Activated gamma-delta T cell (primary cell): ENCODE measurements at places on chromosomes 7 and 10.

GRCh38 chr7:154804449-154804848 lies 198.5 kb downstream of the PAXIP1 start:
- DNase-seq = no peak

DNA sequence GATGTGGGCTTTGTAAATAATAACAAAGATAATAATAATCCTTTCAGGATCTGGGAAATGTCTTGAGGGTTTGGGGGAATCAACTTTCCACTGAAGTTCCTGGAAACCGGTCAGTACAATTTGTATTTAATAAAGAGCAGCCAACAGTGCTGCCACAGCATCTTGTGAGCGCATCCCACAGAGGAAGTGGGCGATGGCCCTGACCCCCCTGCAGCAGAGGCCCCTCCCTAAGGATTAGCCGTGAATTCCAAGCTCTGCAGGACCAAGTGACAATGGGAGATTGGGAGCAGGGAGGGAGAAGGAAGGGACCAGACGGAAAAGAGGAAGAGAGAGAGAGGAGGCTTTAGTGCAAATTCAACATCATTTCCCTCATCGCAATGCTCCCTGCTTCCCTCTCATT lies 349.2 kb downstream of the RNLS start:
- DNase-seq = no peak

DNA sequence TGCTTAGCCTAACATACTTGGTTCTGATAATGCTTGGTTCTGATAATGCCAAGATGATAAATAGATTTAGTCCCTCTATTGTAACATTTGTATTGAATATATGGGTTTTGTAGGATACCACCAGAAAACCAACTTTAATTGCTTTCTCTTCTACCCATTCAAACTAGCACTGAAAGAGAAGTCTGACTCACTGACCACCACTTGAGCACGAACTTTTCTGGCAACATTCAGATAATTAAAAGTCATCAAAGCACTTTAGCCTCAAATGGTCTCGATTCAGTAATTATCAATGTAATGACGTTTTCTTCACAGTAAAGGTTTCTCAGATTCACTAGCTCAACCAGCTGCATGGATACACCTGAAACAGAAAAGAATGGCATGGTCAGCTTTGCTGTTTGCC lies 63.0 kb downstream of the HDAC9 start:
- DNase-seq = no peak

DNA sequence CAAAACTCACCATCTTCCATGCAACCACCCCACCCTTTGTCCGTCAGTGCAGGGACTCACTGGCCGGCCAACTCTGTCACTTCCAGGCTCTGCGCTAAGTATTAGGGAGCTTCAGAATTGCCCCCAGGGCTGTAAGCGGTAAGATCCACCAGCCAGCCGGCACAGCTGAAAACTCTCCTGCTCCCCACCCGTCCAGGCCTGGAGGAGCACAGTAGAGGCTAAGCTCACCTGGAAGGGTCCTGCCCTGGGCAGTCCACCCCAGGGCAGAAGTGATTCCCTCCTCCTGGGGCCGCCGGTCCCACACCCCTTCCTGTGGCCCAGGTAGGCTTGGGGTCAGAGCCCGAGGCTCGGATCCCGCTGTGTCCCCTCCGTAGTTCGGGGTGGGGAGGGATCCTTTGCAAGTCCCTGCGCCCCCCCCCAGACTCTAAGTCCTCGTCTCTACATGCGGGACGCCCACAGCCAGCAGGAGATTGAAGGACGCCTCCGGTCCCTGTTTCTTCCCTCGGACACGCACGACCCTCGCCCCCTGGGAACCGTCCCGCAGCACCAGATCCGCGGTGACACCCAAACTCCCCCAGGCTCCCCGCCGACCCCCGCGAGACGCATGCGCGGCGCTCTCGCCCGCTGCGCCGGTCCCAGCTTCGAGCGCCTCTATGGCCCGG lies 138.9 kb downstream of the ARHGAP22 start:
- DNase-seq = no peak

DNA sequence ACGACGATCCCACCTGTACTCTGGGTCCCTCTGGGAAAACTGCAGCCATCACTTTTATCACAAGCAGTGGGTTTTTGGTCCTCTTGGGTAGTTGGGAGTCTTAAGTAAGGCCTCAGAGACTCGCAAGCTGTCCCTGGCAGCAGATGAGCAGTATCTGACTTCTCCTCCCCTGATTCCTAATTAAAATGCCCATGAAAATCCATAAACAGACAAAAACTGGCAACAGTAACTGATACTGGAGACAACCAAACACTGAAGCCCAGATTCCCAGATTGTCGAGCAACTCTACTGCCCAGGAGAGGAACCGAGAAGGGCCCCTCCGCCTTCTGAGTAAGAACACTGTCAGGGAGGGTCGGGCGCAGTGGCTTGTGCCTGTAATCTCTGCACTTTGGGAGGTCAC lies 333.8 kb downstream of the CALN1 start:
- no peak for DNase-seq

GRCh38 chr7:1859266-1860035 lies 189.4 kb downstream of the ELFN1 start:
- no peak for DNase-seq

- DNase-seq = no peak
Measured at GRCh38 chr7:133512560-133512959, 259.7 kb downstream of the EXOC4 start.

DNA sequence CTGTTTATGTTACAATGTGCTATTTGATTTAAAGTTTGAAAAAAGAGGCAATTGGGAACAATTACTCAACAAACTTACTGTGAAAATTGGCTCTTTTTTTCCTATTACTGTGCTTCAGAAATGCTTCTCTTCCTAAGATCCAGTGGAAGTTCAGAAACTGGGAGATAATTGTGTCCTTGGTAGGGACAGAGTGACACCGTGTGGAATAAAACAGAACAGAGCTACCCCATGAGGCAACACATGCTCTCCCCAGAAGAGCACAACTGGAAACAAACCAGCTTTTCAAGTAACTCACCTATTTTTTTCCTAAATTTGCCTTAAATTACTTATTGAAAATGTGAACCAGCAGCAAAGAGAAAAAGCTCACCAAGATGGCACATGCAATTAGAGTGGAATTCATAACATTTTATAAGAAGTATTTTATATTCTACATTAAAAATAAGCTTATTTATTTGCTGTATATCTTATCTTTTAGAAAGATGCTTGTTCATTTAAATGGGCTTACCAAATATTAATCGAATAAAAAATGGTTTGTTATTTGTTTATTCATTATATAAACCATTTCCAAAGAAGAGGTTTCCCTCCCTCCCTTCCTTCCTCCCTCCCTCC lies 346.1 kb upstream of the ANKRD30A start:
- DNase-seq = no peak

DNA sequence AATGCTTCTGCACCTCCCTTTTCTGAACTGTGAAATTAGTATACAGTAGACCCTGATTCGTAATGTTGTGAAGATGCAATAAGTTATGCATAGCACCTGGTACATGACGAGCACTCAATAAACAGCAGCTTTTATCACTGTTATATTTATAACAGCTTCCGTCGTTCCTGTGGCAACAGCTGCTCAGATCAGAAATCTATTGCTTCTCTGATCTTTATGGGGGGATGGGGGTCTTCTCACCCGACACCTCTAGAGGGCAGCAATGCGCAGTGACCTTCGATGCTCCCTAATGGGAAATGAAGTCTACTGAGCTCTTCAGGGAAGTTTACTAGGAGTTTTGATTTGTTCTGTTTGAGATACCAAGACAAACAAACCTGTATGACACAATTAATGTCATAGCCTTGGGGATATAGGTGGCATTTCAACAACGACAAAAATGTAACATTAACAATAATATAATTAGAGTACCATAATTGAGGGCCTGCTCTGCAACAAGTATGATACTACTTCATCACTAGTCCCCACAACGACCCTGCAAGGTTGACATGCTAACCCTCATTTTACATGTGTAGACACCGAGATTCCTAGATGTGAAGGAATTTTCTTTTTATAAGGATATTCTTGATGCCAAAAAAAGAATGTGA lies 289.6 kb downstream of the SFMBT2 start:
- no peak for DNase-seq

DNA sequence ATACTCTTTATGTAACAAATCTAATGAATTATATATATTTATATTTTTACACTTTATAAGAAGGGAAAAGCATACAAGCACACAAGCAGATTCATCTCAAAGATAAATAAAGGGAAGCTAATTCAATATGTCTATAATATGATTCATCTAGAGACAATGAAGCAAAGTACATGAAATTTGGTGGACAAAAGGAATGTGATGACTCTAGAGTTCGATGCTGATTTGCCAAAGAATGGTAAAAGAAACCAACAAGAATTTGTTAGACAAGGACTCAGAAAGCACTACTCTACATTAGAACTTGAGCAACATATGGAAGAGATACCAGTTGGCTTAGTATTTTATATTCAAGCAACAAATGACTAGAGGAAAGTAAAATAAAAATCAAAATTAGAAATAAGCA lies 536.5 kb upstream of the TEX47 start:
- no peak for DNase-seq

DNA sequence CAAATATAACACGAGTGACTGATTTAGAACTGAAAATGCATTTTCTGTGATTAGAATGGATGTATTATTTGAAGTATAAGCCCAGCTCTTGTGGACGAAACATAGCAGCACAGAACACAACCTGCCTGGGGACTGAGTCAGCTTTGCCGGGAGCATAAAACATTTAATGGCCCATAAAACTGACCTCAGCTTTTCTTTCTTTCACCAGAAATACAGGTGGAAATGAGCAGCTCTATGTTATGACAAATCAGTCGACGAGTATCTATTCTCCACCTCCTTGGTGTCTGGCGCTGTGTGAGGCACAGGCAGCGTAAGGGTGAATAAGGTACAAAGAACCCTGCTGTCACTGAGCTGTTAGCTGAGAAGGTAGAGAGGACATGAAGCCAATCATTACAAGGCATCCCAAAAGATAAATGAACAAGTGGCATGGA lies 471.6 kb upstream of the AKR1E2 start:
- DNase-seq = no peak

GRCh38 chr10:11301571-11302111 lies 284.0 kb downstream of the CELF2 start:
- DNase-seq = no peak

DNA sequence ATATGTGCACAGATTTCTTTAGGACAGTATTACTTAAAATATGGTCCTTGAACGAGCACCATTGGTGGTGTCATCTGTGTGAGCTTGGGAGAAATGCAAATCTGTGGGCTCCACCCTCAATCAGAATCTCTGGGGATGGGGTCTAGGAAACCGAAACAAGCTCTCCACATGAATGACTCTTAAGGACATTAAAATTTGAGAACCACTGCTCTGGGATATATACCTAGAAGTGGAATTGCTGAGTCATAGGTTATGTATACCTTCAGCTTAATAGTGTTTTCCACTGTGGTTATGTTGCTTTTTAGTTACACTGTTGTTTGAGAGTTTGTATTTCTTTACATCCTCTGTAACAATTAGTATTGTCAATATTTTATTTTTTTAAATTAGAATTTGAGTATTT lies 24.0 kb downstream of the ZNRF2 start:
- DNase-seq = no peak

GRCh38 chr7:6618621-6619020 lies 3.2 kb downstream of the ZNF853 start:
- DNase-seq = no peak

- DNase-seq = no peak
Measured at GRCh38 chr7:45574669-45575500, 717 bp downstream of the ADCY1 start.

DNA sequence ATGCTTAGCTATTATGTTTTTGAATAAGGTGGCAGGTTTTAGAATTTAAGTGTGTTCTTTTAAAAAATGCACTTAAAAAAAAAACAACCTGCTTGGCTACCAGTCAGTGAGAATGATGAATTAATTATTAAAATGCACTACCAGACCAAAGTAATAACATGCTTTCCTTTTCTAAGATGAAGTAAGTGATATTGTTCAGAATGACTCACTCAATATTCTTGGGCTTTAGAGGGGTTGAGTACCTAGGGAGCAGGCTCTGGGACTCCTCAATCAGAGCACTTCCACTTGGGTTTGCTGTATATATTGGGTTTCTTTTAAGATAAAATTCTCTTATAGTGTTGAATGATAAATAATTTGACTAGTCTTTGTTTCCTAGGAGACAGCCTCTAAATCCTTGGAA lies 8.6 kb downstream of the STAM start:
- no peak for DNase-seq

DNA sequence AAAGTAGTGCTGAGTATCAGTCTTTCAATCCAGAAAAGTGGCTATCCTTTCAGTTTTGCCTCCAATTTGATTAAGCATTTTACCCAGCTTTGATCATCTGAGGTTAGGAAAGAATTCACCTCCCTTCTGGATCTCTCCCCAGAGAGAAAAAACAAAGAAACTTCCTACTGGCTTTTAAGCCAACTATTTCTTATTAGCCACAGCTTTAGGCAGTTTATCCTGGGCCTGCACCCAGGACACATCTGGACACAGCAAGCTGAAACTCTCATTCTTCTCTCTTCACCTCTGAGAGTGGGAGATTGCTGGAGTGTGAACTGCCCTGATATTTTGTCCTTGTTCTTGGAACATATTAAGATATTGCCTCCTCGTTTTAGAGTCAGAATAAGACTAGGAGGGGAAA lies 43.5 kb upstream of the LSM8 start:
- no peak for DNase-seq

GRCh38 chr10:123821136-123821535 lies 70.5 kb downstream of the CPXM2 start:
- DNase-seq = no peak

DNA sequence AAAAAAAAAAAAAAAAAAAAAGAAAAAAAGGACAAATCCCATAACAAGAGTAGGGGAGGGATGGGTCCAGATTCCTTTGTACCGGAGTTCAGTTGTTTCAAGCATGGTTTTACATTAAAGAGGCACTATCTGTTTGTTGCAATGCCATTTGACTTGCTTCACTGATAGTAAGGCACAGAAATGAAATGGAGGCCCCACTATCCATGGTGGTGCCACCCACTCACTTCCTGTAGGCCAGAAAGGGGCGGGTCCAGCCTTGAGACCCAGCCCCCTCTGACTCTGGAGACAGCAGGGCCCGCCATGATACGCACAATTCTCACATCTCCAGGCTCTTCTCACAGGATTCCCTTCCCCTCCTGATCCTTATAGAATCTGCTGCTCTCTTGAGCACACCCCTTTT lies 100.0 kb downstream of the CLEC2L start:
- no peak for DNase-seq

DNA sequence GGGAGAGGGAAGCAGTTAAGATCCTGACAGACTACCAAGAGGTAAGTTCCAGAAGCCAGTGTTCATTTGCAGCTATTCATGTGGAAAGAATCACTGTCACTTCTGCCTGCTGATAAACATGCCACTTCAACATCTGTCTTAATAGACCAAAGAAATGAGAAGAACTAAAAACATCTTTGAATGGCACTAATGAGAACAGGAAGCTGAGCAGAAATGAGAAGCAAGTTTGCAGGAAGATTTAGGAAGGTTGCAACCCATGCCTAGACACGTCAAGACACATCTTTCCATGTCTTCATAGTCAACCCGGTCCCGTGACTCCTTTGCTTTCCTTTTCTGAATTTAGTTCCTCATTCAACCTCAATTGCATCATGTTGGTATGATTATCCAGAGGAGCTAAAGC lies 180.0 kb downstream of the PDE1C start:
- no peak for DNase-seq
